Stimulated activated CD8-positive, alpha-beta memory T cell treated with anti-CD3 and anti-CD28 coated beads, Interleukin-4, amount 100 ng/mL, for 1 hour (primary cell): ENCODE measurements at places on chromosomes 6 and 20.

GRCh38 chr20:13870170-13870748, 85.4 kb downstream of the NDUFAF5 start:
- DNase-seq = no peak

DNA sequence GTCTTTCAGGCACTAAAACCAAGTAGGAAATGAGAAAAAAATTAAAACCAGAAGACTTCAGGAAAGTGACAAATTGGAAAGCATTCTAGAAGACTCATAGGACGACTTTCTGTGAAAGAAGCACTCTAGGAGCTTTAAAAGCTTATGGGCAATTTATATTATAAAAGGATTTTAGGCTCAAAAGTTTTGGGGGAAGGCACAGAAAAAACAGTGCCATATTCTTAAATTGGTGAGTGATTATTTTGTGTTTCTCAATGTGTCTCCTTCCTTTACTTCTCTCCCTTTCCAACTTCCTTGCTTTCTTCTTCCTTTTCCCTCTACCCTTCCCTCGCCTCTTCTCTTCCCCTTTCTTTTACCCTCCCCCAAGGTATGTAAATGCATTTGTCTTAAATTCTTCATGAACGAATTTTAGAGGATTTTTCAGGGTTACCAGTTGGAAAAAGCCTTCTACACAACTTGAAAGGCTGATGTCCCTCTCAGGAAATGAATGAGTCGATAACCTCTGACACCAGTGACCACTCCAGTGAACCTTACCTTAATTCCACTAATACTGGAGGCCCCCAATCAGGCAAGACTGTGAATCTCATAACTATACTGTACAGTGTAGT, 2.6 kb upstream of the LIN28B start:
- DNase-seq = no peak

GRCh38 chr20:37007898-37008649, 56.6 kb upstream of the SAMHD1 start:
- DNase-seq = no peak

DNA sequence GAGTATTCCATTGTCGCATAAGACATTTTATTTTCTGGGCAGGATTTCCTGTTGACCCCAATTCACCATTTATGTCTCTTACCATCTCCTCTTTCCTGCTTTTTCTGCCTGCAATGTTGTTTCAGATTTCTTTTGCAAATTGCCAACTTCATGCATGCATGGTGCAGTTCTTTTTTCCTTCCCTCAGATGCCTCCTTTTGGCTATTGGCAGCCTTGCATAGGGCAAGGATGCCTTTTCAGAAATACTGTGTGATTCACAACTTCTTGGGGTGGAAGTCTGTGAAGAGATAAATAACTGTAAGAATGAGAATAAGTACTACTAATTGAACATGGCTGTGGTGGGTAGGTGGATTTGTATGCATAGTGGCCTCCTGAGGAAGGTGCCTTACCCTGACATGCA, 116.7 kb downstream of the SOX4 start:
- DNase-seq = no peak

DNA sequence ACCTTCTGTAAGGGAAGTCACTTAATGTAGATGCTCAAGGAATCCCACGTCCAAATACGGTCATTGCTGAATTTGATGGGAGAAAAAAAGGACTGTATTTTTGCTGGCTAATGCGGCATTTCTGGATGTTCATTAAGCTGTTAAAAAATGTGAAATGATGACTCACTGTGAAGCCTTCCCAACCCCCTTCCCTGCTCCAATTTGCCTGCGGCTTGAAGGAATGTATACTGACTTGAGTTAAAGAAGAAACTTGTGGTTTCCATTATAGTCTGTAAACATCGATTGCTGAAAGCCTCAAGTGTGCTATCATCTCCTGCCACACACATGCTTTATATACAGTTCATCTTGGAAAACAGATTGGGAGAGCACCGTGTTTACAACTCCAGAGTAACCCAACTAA, 249.1 kb upstream of the JAG1 start:
- DNase-seq = no peak

DNA sequence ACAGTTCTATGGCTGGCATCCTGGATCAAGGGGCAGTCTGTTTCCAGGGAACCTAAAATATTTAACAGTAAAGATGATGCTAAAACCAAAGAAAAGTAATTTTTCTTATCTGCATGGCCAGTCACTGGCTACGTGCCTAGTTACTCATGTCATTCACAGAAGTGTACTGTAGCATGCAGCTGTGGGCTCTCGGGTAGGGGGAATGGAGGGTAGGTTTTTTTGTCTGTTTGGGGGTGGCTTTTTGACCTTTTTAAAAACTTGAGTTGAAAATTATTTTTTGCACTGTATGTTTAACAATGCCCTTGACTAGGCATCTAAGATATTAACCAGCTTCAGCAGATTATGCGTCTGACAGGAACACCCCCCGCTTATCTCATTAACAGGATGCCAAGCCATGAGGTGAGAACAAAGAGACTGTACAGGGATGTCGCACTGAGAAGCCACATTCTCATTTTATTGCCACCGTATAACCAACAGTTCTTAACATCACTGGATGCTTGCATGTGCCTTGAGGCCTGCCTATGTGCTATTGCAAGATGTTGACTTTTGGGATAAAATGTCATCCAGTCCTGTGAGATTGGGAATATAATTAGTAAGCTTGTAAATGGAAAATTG, 30.3 kb upstream of the MAPK13 start:
- DNase-seq = no peak

DNA sequence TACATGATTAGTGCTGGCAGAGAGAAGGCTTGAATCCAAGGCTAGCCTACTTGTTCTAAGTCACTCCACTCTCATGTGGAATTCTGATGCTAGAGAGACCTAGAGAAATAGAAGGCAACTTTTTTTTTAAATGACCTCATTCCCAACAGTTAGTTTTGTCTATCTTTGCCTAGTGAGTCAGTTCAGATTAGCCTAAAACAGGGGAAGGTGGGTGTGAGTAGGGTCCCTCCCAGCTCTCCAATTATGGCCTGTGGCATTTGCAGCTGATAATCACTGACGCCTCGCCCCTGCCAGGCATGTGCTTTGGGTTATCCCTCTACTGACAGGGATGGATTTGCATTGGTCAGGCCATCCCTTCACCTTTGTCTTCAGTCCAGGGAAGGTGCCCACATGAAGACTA, 13.6 kb downstream of the TXLNB start:
- no peak for DNase-seq

DNA sequence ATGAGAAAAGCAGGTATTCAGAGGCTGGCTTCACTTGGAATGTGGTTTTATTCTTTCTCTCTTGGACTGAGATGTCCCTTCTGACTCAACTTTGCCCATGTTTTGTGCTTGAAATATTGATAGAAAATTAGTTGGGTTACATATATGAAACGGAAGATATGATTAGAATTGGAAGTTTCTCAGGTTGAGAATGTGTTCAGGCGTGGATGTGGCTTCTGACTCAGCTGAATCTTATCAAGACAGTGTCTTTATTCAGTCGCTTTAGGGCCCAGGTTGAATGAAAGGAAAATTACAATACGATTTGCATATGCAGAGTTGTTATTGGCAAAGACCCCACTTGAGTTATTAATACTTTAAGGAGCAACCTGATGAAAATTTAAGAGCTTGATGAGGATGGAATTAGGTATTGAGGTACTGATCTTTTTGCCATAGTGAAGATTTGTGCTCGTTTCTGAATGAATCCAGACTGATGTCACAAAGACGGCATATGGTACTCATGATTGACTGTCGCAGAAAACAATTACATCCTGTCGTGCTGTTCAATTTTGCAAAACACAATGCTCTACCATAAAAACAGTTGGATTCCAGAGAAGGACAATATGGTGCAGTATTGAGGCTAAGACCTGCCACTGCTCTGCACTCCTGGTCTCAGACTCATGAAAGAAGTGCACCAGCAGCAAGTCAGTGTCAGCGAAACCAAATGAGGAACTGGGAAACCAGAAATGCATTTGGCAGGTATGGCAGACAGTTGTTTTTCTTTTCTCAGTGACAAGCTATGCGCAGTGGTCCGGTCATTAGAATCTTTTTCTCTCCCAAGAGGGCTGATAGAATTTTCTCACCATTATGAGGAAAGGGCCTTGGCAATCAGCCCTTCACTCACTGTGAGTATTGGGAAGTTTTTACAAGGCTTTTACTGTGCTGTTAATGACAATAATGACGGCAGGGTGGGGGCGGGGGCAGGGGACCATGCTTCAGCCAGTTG, 158.3 kb downstream of the DOK5 start:
- no peak for DNase-seq

- DNase-seq = no peak
These were observed 223.1 kb downstream of the EYA2 start for GRCh38 chr20:47117773-47118172.
